ENCODE measurements at places on chromosomes 5 and 9.

- DNase-seq, result no peak
Measured at GRCh38 chr5:154191467-154192261, 1.1 kb downstream of the GALNT10 start.

DNA sequence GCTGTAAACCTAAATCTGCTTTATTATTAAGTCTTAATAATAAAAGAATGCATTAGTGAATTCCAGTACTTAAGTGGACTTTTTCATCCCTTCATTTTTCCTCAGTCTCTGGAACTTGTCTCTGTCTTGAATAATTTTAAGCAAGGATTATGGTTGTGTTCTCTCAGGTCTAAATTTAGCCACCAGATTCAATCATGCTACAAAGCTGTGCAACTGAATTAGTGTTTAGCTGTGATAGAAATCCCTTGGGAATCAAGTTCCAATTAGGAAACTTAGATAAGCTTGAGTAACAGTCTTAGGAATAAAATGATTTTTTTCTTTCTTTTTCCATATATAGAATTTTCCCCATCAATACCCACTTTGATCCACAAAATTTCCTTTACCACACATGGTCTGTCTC lies 104.3 kb downstream of the PLPPR1 start:
- no peak for DNase-seq

DNA sequence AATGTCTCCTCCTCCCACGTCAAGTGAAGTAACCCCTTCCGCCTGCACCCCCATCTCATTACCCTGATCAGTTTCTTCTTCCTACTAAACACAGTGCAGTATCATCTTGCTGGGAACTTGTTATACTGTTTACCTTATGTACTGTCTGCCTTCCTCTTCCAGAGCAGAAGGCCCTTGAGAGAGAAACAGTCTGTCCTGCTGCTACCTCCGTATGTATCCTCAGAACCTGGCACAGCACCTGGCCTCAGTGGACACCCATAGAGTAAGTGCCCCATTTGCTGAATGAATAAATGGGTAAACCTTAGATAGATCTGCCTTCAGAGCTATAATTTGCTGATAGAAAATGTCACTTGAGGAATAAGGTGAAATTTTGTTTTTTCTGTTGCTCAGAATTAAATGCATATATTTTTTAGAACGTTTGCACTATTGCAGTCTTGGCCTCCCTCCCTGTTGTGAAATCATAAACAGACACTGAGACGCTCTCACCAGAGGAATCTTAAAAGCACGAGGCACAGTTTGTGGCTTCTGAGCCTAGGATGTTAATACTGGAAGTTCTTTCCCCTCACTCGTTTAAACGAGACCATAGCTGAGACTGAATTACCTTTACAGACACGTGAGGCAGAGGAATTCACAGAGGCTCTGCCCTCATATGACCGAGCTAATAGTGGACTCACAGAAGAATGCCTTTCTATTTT lies 223.1 kb upstream of the DAP start:
- no peak for DNase-seq

- no peak for DNase-seq
Measured at GRCh38 chr9:121398374-121398773, 28.3 kb upstream of the STOM start.
